GM12878 (cell line): ENCODE measurements at places on chromosomes 1 and 21. TPM values are rescaled to one million over a fixed set of nuclear protein-coding genes. Genes with fewer than 3 reads are reported as not detected.

The SYT6 gene
- total RNA-seq: 0.05 TPM in 1 of 2 replicates, not detected in the other

The SMYD3 gene
- total RNA-seq: 21.3 and 24.5 TPM in 2 replicates

The AURKAIP1 gene
- 198 and 210 TPM in 2 replicates for total RNA-seq

The GUCA2B gene
- total RNA-seq: not detected in 2 replicates

The RSPO1 gene
- not detected in 2 replicates for total RNA-seq

DNA sequence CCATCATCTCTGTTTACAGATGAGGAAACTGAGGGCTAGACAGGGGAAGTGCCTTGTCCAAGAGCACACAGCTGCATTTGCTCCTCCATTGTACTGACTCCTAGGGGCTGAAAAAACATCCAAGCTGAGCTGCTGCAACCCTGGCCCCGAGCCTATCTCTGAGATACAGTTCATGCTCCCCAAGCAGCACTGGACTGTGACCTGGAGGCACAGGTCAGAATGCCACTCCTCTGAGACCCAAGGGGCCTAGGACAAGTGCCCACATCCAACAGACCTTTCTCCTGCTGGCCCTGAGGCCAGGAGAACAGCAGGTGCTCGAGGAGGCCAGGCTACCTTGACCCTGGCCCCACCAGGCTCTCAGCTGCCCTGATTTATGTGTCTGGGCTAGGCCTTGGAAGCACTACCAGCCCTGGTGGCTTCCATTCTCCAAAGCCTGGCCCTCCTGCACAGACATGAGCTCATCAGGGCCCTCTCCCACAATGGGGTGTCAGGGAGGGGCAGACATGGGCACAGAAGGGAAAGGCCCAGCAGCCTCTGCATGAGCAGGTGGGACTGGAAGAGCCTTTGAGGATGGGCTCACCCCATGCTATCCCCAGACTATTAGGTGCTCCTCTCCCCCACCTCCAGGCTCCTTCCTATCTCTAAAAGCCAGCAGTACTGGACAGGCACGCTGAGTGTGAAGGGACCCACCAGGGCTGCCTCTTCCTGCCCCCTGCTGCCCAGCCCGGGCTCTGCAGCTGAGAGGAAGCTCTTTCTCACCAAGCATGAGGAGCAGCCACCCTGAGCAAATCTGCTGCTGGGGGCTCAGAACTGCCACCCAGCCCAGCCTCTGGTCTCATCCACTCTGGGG lies 18.8 kb downstream of the ADGRB2 start:
- no peak overlapping the region for H3K4me3 ChIP-seq
- no peak overlapping the region for H3K27ac ChIP-seq
- H3K27me3 ChIP-seq: no peaks in the 10 kb centered on the region; the same call in 1 of the 2 replicates
- DNase-seq: no peak
- peaks cover 17% of the 10 kb centered on the region for H3K4me1 ChIP-seq

GRCh38 chr1:52243221-52243987 lies 101.5 kb downstream of the ZFYVE9 start:
- no peak overlapping the region for H3K27ac ChIP-seq
- H3K4me3 ChIP-seq: no peak overlapping the region
- H3K27me3 ChIP-seq: no peaks in the 10 kb centered on the region

- no peaks in the 10 kb centered on the region; the same call in 1 of the 2 replicates for H3K4me1 ChIP-seq
- no peak for DNase-seq
- H3K27ac ChIP-seq: no peak overlapping the region
- H3K4me3 ChIP-seq: no peak overlapping the region
Observed at GRCh38 chr1:39938856-39939255, 16.1 kb upstream of the MFSD2A start.
